Stimulated activated CD8-positive, alpha-beta memory T cell treated with anti-CD3 and anti-CD28 coated beads, Interleukin-4, amount 100 ng/mL, for 48 hours (primary cell): ENCODE measurements at places on chromosomes 7 and 10.
A peak's percentile ranks its signal among the peaks of the same experiment; 100 is the strongest.

- no peak for DNase-seq
Observed at GRCh38 chr10:130221456-130222375, 85.5 kb downstream of the GLRX3 start.

DNA sequence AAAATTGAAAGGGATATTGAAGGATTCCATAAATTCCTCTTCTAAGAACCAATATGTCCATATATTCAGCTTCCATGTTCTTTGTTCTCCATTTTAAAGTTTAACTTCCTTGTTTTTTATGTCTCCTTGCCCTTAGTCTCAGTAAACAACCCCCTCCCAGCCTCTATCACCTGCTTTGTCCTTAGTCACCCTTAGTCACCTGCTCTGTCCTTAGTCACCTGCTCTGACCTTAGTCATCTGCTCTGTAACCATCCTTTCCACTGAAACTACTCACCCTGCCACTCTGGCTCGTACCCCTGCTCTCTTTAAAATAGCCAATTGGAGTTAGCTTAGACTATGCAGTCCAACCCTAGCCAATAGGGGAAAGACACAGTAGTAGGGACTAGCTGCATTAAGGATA is 136.2 kb upstream of the TMEM106B start:
- no peak for DNase-seq

GRCh38 chr7:131234719-131235488 is 92.8 kb upstream of the MKLN1 start:
- DNase-seq = no peak

DNA sequence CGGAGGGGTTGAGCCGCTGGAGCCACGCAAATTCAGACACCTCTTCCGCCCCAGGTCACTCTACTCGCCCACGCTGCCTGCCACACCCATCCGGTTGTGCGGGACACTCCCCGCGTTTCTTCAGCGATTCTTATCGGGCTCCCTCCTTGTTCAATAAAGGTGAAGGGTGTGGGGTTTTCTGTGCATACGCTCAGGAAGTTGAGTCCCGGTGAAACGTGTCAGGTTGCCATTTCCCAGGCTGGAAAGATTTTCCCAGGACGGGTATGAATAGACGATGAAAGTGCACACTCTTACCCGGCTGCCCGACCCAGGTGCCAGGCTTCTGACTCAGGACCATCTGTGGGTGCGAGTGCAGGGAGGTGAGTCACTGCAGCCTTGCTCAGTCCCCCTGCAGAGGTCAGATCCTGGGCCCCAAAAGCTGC is 22.0 kb downstream of the KLF6 start:
- peak; percentile 20 for DNase-seq

GRCh38 chr10:36946598-36946997 is 178.8 kb upstream of the ANKRD30A start:
- no peak for DNase-seq

- DNase-seq = no peak
Observed at GRCh38 chr10:91838199-91838598, 40.0 kb downstream of the TNKS2 start.

DNA sequence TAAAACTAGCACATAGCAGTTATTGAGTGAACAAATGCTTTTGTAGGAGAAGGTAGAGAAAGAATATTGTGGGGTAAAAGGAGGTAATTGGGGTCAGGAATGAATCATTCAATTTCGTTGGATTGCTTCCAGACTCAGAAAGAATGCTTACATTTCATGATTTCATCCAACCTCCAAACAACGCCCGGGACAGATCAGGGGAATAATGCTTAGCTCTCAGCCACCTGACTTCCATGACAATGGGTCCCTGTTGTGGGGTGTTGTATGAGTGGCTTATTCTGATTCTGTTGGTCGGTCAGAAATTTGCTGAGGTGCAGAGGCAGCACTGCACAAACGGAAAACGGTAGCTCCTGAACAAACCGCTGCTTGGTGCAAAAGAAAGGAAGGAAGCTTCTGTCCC is 24.0 kb upstream of the INPP5F start:
- no peak for DNase-seq

- no peak for DNase-seq
Observed at GRCh38 chr10:58305821-58306220, 29.0 kb upstream of the UBE2D1 start.

DNA sequence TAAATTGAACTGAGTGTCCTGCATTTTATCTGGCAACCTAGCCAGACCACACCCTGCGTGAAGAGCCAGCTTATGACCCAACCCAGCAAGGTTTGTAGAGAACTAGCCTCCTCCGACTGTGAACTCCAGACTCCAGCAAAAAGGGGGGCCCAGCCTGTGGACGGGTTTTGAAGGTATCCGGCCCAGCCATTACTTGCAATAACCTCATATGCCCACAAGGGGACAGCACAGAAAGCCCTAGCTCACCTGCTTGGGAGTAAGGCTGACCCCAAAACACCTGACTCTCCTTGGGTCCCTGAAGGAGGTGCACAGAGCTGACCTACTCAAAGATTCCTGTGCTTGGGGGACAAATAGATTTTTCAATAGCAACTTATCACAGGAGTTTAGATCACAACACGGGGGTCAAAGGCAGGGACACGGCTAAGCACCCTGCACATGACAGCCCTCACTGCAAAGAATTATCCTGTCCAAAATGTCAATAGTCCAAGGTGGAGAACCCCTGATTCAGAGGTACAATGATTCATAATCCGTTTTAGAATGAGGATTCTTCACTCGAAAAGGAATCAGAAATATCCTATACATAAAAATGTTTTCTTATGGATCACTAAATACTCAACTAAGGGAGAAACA is 4.6 kb downstream of the TRPV6 start:
- peak; percentile 51 for DNase-seq

- DNase-seq = peak; percentile 62
Observed at GRCh38 chr7:98250789-98251188, 1.2 kb downstream of the TECPR1 start.

- DNase-seq = no peak
Observed at GRCh38 chr7:26438078-26438477, 146.4 kb downstream of the SNX10 start.

GRCh38 chr7:420142-421093 is 99.2 kb downstream of the PDGFA start:
- no peak for DNase-seq

DNA sequence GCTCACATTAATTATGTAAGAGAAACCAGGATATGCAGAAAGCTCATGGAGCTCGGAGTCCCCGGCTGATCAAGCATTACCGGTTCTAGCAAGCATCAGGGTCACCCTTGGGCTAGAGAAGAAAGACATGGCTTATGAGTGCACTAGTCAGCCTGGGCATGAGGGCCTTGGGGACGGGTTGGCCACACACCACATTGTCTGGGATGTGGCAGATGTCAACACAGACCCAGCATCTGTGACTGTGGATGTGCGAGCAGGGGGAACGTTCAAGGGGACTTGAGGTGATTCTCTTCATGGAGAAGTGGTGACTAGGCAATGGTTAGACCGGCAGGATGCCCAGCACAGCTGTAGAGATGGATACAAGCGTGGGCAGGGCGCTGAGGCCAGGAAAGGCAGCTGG is 13.7 kb downstream of the ZMIZ2 start:
- DNase-seq = no peak

- no peak for DNase-seq
Observed at GRCh38 chr10:130638991-130639390, 502.8 kb downstream of the GLRX3 start.

GRCh38 chr7:36390199-36391090 is 783 bp downstream of the ANLN start:
- peak; percentile 79 for DNase-seq

DNA sequence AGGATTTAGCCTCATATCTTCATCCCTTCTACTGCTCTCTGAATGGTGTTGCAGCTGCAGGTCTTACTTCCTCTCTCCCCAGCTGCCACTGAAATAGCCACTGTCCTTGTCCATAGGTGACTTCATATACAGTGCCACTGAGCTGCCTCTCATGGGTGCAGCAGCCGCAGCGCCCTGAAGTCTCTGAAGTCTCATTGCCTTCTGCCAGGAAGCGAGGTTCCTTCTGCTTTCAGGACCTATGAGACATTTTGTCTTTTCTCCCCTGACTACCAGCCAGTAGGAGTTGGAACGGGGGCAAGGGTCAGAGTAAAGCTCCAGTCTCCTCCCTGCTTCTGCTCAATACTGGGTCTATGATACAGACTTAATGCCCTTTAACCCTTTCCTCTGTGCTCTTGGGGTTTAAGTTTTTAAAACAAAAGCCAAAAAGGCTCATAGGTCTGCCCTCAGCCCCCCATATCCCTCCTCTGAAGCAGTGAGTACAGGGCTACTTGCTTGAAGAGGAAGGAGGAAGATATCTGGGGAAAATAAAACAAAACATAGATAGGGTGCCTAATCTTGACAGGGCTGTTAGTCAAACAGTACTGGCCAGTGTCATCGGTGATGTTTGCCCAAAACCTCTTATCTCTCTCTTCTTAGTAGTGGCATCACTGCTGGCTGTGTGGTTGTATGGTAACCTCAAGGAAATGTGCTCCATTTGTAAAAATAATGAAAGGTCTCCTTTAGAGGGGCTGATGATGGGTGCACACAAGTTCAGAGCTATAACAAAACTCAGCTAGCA is 7.1 kb downstream of the PLCE1 start:
- DNase-seq = no peak
